ENCODE measurements at places on chromosomes 2 and 18. TPM values are rescaled to one million over a fixed set of nuclear protein-coding genes. Genes with fewer than 3 reads are reported as not detected.

MOGAT1 gene
- polyA plus RNA-seq, result not detected

SP5 gene
- 12.6 TPM for polyA plus RNA-seq

DNA sequence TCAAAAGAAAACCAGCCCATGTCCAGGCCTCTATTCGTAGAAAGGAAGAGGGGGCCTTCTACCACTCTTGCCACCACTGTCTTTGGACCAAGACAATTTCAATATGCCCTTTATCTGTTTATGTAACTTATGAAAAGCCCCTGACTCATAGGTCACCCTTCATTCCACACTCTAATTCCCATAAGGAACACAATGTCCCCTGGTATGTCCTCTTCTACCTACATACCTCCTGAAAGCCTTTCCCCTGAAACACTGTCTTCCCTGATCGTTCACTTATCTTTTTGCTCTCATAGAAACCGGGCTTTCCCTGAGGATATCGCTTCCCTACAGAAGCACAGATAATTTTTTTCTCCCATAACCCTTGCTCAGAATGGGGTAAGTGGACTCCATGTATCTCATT, 13.3 kb downstream of the EIF2AK3 start:
- no peak for DNase-seq

DNA sequence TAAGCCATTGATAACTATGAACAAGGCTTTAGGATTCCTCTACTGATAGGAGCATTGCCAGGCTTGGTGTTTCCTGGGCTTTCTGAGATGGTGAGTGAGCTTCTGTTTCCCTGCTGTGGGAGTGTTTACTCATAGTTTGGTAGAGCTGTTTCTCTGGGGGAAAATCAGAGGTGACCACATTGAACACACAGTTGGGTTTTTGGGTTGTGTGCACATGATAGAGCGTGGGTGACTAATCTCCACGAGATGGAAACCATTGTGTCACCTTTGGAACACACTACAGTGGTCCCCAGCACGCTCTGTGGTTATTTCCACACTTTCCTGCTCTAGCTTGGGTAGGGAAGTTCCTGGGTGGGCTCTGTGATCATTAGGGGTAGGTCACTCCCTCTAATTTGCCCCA, 5.4 kb downstream of the IL1R1 start:
- no peak for DNase-seq

GRCh38 chr18:26215247-26215970, 10.8 kb upstream of the TAF4B start:
- DNase-seq, result no peak

Measured in left lung (tissue), 14 donors.